ENCODE measurements at places on chromosomes 5 and 9. TPM values are rescaled to one million over a fixed set of nuclear protein-coding genes. Genes with fewer than 3 reads are reported as not detected.

Gene IL33
- total RNA-seq = 38.8 TPM

Gene SPAG8
- total RNA-seq = not detected

Gene WWC1
- total RNA-seq = 12.2 TPM

Gene RHOBTB3
- 109 TPM for total RNA-seq

- DNase-seq = no peak
Observed at GRCh38 chr9:22356985-22357384, 89.6 kb upstream of the DMRTA1 start.

GRCh38 chr5:44675296-44675695 lies 133.5 kb upstream of the MRPS30 start:
- no peak for DNase-seq

GRCh38 chr9:86614871-86615849 lies 260.9 kb upstream of the TUT7 start:
- DNase-seq = no peak

- DNase-seq = no peak
Observed at GRCh38 chr9:85414390-85414789, 327.4 kb downstream of the AGTPBP1 start.

GRCh38 chr5:135040034-135040332 lies 6.0 kb upstream of the PITX1 start:
- DNase-seq = no peak

- DNase-seq = no peak
Observed at GRCh38 chr9:133405508-133406438, 12.0 kb downstream of the REXO4 start.

DNA sequence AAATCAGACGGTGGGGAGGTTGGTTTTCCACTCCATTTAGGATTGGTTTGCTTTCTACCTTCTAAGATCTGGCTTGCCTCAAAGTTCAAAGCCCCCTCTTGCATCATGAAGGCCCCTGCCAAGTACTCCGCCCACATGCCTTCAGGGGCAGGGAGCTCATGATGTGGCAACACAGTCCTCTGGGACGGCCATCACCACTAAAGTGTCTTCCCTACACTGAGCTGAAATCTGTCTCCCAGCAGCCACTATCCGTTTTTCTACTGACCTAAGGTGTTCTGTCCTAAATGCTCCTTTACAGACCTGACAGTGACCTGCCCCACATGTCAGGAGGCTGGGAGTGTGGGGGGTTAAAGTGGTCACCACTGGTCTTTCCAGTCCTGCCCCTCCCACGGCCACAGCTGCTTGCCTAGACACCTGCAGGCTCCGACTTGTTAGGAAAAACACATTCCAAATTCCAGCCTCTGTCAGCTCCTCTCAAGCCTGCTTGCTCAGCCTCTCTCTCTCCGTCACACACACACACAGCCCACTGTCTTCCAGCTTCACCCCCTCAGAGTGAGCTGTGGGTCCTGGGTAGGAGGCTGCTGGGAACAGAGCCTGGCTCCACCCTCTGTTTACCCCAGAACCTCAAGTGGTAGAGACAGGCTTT lies 44.9 kb downstream of the SHB start:
- DNase-seq = no peak

DNA sequence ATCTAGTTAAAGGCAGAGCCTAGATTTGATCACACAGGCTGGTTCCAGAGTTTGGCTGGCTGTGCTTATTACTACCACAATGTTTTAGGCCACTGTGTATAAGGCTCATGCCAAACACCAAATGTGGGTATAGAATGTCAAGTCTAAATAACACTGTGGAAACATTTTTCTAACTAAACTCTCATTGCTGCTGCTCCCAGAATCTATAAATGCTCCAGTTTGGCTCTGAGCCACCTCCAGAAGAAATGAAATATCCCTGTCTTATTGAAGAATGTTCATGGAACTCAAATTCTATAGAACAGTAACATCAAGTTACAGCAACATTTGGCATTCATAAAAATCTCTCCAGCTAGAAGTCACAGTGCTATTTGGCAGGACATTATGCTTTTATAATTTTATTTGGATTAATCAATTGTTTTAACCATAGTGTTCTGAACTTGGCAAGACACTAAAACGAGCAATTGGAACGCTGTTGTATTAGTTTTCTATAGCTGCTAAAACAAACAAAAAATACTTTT lies 178.1 kb upstream of the COX7C start:
- DNase-seq = no peak

Gene PBX3
- total RNA-seq = 19.3 TPM

GRCh38 chr5:80867233-80867632 lies 92.9 kb upstream of the RASGRF2 start:
- DNase-seq = no peak

- DNase-seq = no peak
Observed at GRCh38 chr9:17578577-17578910, 322 bp upstream of the SH3GL2 start.

DNA sequence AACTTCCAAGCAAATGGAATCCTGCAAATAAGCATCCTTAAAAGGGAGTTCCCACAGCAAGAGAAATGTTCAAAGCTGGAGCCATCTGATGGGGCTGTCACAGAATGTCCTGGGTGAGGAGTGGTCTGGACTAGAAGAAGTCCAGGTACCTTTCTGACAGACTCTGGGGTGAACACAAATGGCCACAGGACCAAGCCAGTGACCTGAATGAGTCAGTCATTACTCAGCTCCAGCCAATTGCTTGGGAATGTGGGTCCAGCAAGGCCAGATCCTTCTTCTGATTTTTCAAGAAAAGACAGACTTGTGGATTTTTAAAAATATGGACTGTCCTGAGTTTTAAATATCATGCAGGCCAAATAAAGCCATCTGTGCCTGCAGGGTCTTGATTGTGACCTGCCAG lies 30.1 kb downstream of the GALNT10 start:
- no peak for DNase-seq

GRCh38 chr5:168468836-168469235 lies 17.4 kb upstream of the RARS1 start:
- DNase-seq = no peak

- DNase-seq = no peak
Observed at GRCh38 chr5:31247381-31247780, 53.9 kb downstream of the CDH6 start.

DNA sequence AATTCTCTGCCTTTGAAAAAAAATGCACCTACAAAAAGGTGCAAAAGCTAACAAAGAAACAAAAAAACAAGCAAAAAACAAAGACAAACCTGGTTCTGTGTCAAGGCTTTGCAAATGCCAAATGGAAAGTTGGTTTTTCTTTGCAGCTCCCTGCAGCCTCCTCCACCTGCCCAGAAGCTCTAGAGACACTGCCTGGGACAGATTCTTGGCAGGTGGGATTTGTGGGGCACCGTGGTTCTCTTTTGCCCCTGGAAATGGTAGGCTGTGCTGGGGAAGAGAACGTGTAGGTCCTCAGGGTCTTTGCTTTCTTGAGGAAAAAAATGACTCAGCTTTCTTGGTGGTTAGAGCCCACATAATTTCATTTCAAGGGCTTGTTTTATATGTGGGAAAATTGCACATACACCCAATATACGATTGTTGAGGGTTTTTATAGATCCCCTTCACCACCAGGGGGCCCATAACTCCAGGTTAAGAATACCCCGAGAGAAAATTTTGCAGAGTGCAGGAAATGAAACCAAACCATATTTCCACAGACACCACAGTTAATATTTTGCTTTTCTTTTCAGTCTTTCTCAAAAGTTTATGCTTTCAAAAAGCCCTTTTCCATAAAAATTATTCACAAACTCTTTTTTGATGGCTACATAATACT lies 58.7 kb downstream of the NXNL2 start:
- DNase-seq = no peak

Gene SMC5
- 32.2 TPM for total RNA-seq

Gene SHISAL2B
- not detected for total RNA-seq

GRCh38 chr5:26535215-26535614 lies 503.2 kb downstream of the CDH9 start:
- DNase-seq = no peak

DNA sequence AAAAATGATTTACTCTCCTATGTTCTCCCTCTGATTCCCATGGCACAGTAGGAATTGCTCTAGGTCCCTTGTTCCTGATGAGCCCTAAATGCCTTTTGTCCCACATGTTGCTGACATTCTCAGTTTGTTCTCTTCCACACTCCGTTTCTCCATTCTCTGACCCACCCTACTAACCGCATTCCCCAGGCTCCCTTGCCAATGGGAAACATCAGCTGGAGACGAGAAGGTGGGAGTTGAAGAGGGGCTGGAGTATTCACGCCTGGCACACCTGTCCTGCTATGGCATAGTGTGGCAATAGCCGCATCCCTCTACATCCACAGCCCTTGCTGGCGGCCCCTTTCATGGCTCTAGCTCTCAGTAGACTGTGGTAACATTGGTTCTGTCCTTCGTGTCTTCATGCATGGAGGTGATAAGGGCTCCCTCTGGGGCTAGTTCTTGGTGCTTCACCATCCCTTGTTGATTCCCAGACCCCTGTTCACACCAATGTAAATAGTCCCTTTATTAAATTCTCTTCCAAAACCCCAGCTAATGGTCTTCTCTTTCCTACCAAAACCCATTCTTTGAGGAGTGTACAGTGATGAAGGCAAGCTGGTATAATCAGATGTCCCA lies 16.4 kb upstream of the ARL15 start:
- DNase-seq = no peak

DNA sequence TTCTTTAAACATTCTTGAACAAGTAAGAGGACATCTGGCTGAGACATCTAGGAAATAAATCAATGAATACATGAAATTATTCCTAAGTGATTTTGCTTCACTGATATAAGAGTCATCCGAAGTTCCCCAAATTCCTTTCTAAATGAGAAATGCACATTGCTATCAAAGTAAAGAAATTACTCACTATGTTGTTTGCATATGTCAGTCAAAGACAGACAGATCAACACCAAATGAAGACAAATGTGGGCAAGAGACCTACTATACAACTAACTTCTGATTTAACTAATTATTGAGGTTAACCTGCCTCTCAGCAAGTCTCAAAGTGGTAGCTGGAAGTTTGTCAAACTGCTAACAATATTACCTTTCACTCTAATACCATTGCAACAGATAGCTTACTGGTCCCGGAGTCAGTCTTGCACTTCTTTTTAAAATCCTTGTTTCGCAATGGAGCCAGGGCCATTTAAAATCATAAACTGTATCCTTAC lies 13.2 kb downstream of the TUT7 start:
- DNase-seq = no peak

GRCh38 chr5:89676634-89677033 lies 732.9 kb downstream of the CETN3 start:
- DNase-seq = no peak

DNA sequence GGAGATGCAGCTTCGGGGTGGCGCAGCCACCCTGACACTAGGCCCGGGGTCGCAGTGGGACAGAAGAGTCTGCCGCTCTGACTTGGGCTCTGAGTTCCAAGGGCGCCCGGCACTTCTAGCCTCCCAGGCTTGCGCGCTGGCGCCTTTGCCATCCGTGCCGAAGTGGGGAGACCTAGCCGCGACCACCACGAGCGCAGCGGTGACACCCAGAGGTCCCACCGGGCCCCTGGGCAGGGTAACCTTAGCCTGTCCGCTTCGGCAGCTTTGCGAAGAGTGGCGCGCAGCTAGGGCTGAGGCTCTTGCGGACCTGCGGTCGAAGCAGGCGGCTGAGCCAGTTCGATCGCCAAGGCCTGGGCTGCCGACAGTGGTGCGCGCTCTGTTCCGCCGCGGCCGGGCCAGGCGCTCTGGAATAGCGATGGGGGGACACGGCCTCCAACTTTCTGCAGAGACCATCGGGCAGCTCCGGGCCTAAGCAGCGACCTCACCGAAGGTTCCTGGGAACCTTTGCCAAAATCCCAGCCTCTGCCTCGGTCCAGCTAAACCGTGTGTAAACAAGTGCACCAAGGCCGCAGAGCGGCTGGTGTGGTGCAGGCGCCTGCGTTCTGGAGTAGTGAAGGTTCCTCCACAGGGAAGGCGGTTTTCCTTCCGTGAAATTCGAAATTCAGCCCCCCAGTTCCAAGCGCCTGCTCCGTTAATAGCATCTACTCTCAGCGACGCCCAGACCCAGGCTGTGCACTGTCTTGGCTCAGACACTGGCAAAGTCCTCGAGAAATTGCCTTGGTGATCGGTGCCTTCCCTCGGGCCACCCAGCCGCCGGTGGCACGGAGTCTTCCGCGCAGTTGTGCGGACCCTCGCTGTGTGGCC lies 7.4 kb downstream of the TLX3 start:
- DNase-seq = no peak

- no peak for DNase-seq
Observed at GRCh38 chr5:174464504-174465165, 259.7 kb upstream of the MSX2 start.

GRCh38 chr5:150066901-150067396 lies 19.4 kb downstream of the CSF1R start:
- no peak for DNase-seq

DNA sequence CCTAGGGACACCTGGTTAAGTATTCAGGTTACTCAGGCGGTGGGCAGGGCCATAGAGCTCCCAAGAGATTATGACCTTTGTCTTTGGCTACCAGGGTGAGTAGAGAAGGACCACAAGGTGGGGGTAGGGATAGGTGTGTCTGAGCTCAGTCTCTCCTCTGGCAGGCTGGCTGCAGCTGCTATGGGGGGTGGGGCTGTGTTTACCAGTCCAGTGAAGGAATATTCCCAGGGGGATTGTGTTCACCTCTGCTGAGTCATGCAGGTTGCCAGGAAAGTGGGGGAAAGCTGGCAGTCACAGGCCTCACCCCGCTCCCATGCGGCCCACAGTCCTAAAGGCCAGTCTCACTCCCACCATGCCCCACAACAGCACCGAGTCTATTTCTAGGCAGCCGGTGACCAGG lies 53.6 kb upstream of the POU5F2 start:
- no peak for DNase-seq

DNA sequence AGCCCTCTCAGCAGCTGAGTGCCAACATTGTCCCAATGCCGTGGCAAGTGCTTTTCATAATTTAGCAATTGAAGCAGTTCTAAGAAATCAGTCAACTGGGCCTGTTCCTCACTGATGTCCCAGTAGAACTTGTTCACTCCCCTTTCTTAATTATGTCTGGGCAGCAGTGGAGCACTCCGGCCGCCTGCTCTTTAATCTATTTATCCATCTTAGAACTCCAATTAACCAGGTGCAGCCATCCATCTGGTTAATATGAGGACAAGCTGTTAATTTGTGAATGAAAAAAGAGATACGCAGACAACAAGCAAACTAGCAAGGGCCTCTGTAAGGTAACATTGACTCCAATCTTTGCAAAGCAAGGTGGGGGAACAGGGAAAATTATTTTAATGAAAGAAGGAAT lies 39.4 kb downstream of the MAT2B start:
- no peak for DNase-seq

Gene WHRN
- total RNA-seq = 3.0 TPM

- DNase-seq = no peak
Observed at GRCh38 chr5:96789794-96790330, 17.9 kb downstream of the ERAP1 start.

Measured in omental fat pad (tissue), 4 donors.